ENCODE measurements at places on chromosomes 16 and 17. TPM values are rescaled to one million over a fixed set of nuclear protein-coding genes. Genes with fewer than 3 reads are reported as not detected.

The HBQ1 gene
- total RNA-seq: not detected

The GPRC5B gene
- total RNA-seq: 11.2 TPM

The SMPD3 gene
- total RNA-seq: not detected

The TBC1D26 gene
- not detected for total RNA-seq

The CHST4 gene
- not detected for total RNA-seq

The C16orf74 gene
- total RNA-seq: 21.8 TPM

The DNAAF8 gene
- total RNA-seq: 0.57 TPM

The FOXC2 gene
- not detected for total RNA-seq

The MT1M gene
- total RNA-seq: 0.88 TPM

The PERCC1 gene
- total RNA-seq: not detected

The SEZ6 gene
- total RNA-seq: not detected

The GCSH gene
- 12.9 TPM for total RNA-seq

The TBC1D3G gene
- total RNA-seq: not detected

The SHISA9 gene
- under 0.01 TPM for total RNA-seq

The WNK4 gene
- 0.44 TPM for total RNA-seq

The MPO gene
- total RNA-seq: not detected

The SLC12A3 gene
- total RNA-seq: not detected

The HBA1 gene
- total RNA-seq: not detected

The CORO7 gene
- total RNA-seq: 26.9 TPM

The IL17C gene
- not detected for total RNA-seq

The RNF43 gene
- not detected for total RNA-seq
